ENCODE measurements at places on chromosomes 11 and 22.

DNA sequence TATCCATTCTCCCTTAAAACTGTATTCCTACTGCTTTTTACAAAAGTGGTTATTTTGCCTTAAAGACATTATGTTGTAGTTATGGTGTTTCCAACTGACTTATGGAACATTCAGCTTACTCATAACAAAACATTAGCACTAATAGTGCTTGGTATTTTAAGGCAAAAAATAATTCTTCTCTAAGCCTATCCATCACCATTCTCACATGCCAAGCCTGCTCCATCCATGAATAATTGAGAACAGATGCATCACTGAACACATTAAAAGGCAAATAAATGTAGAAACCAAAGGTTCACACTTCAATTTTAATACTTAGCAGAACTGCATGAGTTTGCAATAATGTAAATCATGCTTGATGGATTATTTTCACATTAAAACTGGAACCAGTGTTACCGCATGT is 42.3 kb upstream of the DDI1 start:
- DNase-seq: no peak

- no peak for DNase-seq
Observed at GRCh38 chr11:33907421-33907820, 15.5 kb upstream of the LMO2 start.

DNA sequence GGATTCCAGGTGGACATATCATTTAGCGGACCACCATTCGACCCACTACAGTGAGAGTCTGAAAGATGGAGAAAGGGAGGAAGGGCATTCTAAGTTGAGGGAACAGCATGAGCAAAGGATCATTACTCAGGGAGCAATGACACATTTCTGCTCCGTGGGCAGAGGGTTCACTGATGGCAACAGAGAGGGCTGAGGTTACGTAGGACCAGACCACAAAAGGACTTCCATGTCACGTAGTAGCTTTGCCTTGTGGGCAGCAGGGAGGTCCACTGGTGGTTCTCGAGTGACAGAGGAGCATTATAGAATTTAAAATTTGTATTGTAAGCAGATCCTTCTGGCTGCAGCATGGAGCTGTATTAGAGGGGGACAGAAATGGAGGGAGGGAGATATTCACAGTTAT is 109.7 kb upstream of the NAV2 start:
- DNase-seq: no peak

DNA sequence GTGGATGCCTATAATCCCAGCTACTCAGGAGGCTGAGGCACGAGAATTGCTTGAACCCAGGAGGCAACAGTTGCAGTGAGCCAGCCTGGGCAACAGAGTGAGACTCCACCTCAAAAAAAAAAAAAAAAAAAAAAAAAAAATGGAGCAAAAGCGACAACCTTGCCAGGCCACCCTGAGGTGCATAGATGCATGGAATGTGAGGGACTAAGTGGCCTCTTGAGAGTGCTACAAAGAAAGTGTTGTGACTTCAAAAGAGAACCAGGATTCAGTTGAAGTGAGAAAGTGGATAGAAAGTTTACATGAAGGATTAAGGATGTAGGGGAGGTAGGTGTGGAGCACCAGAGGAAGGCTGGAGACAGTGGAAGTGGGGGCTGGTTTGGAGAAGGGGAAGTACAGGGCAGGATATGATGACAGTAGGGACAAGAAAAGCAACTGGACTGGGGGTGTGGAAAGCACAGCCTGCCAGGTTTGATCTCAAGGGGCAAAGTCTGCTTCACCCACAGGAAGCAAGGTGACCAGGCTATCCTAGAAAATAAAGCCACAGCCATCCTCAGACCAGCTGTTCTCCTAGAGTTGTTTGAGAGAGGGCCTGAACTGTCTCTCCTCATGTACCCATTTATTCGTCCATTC is 36.0 kb upstream of the OLFML1 start:
- DNase-seq: peak; percentile 28

GRCh38 chr11:119317592-119318239 is 786 bp upstream of the MCAM start:
- DNase-seq: no peak

DNA sequence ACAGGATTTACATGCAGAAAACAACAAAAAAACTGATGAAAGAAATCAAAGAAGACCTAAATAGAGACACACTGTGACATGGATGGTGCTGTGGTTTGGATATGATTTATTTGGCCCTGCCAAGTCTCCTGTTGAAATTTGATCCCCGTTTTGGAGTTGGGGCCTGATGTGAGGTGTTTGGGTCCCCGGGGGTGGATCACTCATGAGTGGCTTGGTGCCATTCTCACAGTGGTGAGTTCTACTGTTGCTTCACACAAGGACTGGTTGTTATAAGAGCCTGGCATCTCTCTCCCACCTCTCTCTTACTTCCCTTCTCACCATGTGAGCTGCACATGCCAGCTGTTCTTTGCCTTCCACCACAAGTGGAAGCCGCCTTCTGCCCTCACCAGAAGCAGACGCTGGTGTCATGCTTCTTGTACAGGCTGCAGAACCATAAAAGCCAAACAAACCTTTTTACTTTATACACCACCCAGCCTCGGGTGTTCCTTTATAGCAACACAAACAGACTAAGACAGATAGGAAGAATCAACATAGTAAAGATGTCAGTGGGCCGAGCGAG is 7.8 kb upstream of the RTL6 start:
- DNase-seq: no peak

GRCh38 chr11:32139896-32140520 is 49.1 kb downstream of the RCN1 start:
- no peak for DNase-seq

DNA sequence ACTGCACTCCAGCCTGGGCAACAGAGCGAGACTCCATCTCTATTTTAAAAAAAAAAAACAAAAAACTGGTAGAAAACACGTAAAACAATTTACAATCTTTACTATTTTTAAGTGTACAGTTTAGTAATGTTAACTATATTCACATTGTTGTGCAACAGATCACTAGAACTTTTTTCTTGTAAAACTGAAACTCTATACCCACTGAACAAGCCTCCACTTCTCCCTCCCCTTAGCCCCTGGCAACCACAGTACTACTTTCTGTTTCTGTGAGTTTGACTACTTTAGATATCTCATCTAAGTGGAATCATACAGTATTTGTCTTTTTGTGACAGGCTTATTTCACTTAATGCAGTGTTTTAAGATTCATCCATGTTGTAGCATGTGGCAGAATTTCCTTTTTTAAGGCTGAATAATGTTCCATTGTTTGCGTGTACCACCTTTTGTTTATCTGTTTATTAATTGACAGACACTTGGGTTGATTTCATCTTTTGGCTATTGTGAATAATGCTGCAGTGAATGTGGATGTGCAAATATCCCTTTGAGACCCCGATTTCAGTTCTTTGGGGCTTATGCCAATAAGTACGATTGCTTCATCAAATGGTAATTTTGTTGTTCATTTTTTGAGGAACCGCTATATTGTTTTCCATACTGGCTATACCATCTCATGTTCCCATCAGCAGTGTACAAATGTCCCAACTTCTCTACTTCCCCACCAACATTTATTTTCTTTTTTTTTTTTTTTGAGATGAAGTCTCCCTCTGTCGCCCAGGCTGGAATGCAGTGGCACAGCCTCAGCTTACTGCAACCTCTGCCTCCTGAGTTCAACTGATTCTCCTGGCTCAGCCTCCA is 11.0 kb downstream of the DDB2 start:
- DNase-seq: no peak

DNA sequence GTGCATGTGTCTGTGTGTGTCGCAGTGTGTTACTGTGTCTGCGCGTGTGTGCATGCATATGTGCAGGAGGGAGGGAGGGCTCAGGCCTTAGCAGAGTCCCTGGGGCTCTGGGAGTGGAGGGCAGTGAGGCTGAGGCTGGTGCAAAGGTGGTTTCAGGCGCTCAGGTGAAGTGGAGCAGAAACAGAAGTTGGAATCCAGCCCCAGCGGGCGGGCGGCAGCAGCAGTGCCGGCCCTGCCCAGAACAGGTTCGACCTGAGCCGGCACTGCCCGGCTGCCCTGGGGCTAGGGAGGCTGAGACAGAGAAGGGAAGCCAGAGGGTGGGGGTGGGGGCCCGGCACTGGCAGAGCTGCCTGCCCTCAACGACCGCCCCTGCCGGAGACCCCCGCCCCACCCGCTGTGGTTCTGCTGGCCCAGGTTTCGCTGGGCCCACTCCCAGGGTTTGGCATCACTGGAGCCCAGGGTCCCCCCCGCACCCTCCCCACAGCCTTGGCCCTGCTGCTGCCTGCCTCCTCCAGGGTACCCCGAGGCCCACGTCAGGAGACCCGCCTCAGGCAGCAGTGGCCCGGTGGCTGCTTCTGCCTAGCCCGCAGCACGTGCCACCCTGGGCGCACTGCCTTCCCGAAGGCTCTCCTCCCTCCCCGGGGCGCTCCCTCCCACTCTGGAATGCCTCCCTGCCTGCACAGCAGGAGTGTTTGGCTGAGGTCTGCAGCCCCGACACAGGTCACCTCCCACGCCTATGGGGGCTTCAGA is 13.3 kb downstream of the ASCL2 start:
- DNase-seq: peak; percentile 27

GRCh38 chr11:74683279-74683871 is 47.9 kb downstream of the CHRDL2 start:
- no peak for DNase-seq

DNA sequence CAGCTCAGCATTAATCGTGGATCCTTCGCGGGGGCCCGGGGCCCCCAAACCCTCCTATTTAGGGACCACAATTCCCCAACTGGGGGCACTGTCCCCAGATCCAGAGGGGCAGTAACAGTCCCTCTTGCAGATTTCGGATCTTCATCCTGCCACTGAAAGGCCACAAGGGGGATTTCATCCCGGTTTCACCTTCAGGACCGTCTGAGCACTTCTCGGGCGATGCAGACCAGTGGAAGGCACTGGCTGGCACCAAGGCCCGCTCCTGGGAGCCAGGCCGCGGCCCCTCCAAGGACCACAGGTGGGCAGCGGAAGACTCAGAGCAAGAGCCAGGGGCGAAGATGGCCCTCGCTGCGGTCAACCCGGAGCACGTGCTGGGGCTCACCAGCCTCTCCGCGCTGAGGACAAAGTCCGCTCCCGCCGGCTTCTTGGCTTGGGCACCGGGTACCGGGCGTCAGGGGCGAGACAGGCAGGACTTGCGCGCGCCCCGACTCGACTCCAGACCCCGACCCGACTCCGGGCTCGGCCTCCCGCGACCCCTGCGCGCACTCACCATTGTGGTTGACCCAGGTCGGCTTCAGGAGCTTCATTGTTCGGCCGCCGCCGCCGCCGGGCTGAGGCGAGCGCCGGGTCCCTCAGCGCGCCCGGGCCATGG is 517 bp downstream of the HIRA start:
- DNase-seq: peak; percentile 68

- DNase-seq: no peak
Observed at GRCh38 chr11:94768602-94769541, 716 bp downstream of the AMOTL1 start.

DNA sequence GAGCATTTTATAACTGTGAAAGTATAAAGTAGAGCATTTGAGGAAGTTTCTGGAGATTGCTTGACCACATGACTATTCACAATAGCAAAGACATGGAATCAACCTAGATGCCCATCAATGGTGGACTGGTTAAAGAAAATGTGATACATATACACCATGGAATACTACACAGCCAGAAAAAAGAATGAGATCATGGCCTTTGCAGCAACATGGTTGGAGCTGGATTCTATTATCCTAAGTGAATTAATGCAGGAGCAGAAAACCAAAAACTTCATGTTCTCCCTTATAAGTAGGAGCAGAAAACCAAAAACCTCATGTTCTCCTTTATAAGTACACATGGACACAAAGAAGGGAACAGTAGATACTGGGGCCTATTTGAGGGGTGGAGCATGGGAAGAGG is 30.3 kb downstream of the UVRAG start:
- no peak for DNase-seq

DNA sequence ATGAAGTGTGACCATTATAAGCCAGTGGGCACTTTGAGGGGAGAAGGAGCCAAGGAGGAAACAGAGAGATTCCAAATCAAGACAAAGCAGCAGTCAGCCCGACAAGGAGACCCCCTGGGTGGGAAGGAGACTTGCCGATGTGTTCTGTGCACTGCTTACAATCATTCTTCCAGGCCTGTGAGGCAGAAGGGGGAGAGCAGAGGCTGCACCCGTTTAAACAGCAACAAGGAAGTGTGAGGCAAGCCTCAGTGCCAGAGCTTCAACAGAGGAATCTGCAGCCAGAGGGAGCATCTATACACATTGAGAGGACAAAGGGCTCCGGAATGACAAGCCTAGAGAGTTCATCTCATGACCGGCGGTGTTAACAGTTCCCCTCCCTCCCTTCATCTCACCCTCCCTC is 121.1 kb downstream of the NXPE2 start:
- DNase-seq: no peak

GRCh38 chr22:38655519-38656255 is 505 bp downstream of the FAM227A start:
- DNase-seq: no peak
